ENCODE measurements at places on chromosomes 1 and 21.
A peak's percentile ranks its signal among the peaks of the same experiment; 100 is the strongest.

- no peak for DNase-seq
Measured at GRCh38 chr1:14681182-14681581, 82.7 kb downstream of the KAZN start.

DNA sequence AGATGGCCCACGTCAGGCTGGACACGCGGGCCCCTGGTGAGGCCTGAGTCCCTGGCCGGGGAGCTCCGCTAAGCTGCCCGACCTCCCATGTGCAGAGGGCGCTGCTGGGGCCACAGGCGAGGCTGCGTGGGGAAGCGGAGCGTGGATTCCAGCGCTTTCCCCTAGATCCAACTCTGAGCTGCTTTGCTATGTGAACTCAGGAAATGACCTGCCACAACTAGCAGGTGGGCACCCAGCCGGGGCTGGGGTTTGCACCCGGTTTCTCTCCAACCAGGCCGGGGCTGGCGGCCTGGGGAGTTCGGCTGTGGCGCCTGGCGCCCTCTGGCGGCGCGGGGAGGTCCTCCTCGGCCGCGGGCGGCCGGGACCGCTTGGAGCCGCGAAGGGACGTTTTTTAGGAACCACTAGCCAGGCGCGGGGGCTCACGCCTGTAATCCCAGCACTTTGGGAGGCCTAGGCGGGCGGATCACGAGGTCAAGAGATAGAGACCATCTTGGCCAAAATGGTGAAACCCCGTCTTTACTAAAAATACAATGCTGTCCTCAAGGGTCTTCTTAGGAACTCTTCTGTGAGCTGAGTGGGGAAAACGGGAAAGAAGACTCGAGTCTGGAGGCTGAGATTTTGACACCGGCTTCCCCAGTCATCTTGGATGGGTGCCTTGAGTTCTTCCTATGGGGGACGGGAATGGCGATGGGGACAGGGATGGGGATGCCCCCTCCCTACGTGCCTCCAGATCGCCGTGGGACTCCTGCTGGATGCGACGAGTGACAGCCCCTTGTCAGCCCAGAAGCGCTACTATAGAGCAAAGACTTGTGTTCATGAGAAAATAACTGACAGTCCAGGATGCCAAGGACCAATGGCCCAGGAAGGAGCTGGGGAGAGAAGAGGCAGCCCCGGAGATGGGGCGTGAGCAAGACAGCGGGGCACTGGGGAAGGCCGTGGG is 12.6 kb downstream of the PYCR2 start:
- DNase-seq, result peak; percentile 58

DNA sequence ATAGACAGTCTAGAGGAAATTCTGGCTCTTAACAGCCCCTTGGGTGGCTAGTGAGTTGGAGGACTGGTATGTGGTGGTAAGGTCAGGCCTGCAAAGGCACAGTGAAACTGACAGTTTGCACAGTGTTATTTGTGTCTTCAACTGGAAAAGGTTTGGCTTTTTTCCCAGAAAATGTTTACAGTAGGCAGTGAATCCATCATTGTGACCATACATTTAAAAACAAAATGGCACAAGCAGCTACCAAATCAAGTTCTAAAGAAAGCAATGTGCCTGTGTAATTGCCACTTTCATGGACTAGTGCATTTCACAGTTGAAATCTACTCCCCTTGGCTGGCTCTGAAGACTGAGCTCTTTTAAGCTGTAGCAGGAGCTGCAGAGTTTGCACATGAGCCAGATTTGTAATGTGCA is 24.8 kb downstream of the ATPAF1 start:
- DNase-seq, result no peak

DNA sequence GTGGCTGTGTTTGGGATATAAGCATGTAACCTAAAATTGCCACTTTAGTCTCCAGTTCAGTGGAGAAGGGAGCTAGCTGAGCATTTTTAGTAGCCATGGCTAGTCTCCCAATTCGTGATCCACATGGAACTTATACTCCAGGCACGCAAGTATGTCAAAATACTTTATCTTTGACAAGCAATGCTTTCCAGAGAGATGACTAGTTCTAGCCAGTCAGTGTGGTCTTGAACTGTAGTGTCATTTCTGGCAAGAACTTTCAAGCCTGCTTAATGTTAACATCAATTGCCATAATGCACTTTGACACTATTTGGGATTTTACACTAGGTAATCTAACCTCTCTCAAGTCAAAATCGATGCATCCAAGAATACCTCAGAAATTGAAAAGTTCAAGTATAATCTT is 660.0 kb downstream of the PTPRC start:
- DNase-seq, result no peak

DNA sequence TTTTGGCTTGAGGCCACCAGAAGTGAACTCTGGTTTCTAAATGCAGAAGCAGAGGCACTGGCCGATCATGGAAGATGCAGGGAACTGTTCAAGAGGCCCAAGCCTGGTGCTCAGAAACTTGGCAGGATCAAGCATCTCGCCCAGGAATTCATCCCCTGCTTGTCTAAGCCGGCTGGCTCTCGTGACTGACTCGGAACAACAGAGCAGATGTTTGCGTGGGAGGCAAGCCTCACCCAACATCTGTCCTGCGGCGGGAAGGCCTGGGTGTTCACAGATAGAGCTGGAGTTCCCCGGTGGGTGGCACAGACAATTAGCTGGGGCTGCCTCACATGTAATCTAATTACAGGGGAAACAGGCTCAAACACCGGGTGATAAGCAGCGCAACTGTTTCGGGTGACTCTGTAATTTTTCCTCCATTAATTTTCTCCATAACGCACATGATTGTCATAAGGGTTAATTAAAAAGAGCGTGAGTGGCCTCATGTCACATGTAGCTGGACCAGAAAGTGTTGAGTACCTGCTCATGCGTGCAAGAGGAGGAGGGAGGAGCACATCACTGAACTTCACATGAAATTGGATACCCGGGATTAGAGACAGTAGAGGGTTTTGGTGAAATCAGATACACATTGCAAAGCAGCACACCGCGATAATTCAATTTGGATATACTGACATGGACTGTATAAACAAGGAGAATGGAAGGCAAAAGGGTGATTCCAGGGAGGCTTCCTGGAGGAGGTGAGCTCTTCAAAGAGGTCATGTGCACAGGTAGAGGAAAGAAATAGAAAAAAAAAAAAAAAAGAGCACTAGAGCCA is 180.0 kb downstream of the ETS2 start:
- DNase-seq, result peak; percentile 53

- no peak for DNase-seq
Measured at GRCh38 chr1:923991-924655, 400 bp downstream of the SAMD11 start.

- DNase-seq, result no peak
Measured at GRCh38 chr1:164659621-164660411, 100.8 kb downstream of the PBX1 start.

DNA sequence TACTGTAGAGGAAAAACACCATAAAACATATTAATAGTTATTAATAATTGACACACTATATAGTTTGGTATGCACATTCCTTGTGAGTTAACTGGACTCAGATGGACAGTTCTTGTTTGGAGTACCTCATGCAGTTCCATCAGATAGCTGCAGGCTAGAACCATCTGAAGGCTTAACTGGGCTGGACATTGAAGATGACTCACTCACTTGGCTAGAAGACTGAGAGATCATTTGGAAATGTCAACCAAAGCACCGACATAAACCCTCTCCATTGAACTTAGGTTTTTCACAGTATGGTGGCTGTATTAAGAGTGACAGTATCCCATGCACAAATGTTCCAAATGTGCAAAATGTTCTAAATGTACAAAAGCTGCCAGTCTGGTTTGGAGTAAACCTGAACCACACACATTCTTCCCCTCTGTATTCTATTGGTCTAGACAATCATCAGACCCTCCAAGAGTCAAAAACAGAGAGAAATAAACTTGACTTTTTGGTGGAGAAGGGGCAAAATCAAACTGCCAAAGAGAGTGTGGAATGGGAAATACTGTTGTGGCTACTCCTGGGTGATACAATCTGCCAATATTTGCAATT is 708.4 kb downstream of the KCNT2 start:
- no peak for DNase-seq

DNA sequence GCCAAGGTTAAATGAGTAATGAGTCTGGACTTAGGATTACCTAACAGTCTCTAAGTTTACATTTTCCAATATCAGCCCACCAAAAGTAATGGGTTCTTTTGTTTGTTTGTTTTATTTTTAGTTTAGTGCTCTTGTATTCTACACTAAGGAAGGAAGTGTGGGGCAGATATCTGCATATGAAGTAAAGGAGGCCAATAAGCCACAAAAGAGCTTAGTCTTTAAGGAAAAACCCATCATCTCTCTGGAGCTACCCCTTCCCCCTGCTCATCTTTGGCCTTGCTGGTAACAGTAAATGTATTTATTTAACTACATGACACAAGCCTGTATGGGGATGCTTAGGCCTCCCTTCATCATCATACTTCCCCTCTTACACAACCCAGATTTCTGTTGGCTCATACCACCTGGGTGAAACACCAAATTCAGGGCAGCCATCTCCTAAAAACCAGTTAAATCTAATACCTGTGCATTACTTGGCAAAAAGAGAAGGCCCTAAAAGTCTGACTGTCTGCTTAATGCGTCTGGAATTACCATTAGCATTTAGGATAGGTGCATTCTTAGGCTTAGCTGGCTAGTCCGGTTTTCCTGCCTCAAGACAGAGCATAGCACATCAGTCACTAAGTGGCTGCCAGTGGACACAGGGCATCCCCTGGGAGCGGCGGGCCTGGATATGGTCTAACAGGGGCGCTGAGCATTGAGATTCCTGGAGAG is 96.8 kb upstream of the ADGRL2 start:
- no peak for DNase-seq
